Upper lobe of right lung (tissue), 1 donor: ENCODE measurements at places on chromosomes 3 and 15. TPM values are rescaled to one million over a fixed set of nuclear protein-coding genes. Genes with fewer than 3 reads are reported as not detected.

The ISG20 gene
- 34.9 TPM for total RNA-seq

The INSYN1 gene
- 6.2 TPM for total RNA-seq

The RTP1 gene
- total RNA-seq: not detected

The GOLGA6L10 gene
- total RNA-seq: 0.23 TPM

The IL16 gene
- 39.3 TPM for total RNA-seq

The HHATL gene
- not detected for total RNA-seq

The GHRL gene
- total RNA-seq: 2.2 TPM

The TAGLN3 gene
- total RNA-seq: not detected

The POU1F1 gene
- total RNA-seq: not detected

The CYP8B1 gene
- not detected for total RNA-seq

The TTLL13 gene
- total RNA-seq: not detected

The GP5 gene
- total RNA-seq: 0.26 TPM

The CLDN16 gene
- 0.14 TPM for total RNA-seq

The UROC1 gene
- total RNA-seq: not detected

The CD96 gene
- 9.5 TPM for total RNA-seq

The ISLR2 gene
- 4.0 TPM for total RNA-seq

The UTS2B gene
- total RNA-seq: 0.75 TPM

The FETUB gene
- total RNA-seq: not detected

The ULK3 gene
- total RNA-seq: 43.9 TPM

The MASP1 gene
- 5.9 TPM for total RNA-seq

The HPS3 gene
- 19.9 TPM for total RNA-seq

The LRTM1 gene
- total RNA-seq: not detected

The CACNA2D3 gene
- total RNA-seq: 7.3 TPM

The CHL1 gene
- 16.0 TPM for total RNA-seq

The ECE2 gene
- not detected for total RNA-seq

The PIK3CB gene
- total RNA-seq: 37.4 TPM

The TEX9 gene
- total RNA-seq: 7.0 TPM

The SLC12A1 gene
- not detected for total RNA-seq

The PIF1 gene
- 0.67 TPM for total RNA-seq
